ENCODE measurements at places on chromosomes 2 and 18.

DNA sequence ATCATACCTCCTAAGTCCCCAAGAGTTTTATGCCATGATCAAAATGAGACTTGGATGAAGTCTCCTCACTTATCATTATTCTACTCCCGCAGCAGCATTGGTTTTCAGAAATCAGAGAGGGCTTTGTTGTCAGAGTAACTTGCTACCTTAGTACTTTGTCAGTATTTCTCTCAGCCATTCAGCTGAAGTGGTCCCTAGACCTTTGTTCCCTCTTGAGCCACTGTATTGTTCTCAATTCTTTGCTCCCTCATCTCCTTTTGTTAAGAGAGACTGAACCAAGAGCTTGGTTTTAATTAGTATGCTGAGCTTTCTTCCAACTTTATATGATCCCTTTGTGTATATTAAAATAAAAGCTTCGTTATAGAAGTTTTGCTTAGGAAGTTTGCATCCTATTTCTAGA is 133.4 kb downstream of the DOCK10 start:
- peak; percentile 28 for DNase-seq

DNA sequence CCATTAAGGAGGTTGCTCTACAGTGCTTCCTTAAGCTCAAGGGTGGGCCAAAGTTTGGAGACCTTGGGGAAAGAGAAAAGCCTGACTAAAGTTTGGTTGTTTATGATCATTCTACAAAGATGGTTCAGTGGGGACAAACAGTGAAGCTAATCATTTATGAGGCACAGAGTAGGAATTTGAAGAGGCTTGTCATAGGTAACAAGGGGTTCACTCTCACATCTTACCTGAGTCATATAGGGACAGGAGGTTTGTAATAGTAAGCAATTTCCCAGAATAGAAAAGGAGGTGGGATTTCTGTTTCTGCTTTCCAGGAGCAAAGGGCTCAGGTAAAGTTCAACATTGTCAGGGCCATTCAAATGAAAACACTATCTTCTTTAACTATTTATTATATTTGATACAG is 787.9 kb downstream of the CPS1 start:
- DNase-seq, result no peak

DNA sequence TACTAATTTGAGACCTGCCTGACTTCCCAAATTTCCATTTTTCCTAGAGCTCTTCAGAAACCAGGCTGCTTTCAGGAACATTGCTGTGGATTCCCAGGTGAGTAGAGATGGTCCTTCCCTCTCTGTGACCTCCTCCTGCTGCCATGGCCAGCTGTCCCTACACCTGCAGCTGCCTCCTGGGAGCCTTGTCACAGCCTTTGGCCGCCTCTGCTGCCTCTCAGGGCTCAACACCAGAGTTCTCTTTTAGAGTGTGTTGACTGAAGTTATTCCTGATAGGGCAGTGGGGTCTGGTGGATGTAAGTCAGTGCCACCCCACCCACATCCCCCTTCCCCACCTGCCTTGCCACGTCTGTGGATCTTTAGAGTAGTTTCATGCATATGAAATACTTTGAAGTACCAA is 22.9 kb downstream of the SPATS2L start:
- DNase-seq, result no peak

DNA sequence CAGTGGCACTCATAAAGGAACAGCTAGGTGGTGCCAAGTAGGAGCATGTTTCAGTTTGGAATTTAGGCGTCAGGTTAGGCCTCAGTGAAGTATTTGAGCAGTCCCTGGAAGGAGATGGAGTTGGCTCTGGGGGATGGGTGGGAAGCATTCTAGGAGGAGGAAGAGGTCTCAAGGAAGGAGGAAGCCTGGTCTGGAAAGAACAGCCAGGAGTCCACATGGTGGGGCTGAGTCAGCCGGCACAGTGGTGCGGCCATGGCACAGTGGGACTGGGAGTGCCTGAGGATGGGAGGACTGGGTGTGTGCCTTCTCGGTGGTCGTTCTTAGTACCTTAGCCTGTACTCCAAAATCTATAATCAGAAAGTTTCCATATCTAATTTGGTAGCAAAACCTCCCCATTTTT is 373.3 kb downstream of the PTPRM start:
- DNase-seq, result no peak

DNA sequence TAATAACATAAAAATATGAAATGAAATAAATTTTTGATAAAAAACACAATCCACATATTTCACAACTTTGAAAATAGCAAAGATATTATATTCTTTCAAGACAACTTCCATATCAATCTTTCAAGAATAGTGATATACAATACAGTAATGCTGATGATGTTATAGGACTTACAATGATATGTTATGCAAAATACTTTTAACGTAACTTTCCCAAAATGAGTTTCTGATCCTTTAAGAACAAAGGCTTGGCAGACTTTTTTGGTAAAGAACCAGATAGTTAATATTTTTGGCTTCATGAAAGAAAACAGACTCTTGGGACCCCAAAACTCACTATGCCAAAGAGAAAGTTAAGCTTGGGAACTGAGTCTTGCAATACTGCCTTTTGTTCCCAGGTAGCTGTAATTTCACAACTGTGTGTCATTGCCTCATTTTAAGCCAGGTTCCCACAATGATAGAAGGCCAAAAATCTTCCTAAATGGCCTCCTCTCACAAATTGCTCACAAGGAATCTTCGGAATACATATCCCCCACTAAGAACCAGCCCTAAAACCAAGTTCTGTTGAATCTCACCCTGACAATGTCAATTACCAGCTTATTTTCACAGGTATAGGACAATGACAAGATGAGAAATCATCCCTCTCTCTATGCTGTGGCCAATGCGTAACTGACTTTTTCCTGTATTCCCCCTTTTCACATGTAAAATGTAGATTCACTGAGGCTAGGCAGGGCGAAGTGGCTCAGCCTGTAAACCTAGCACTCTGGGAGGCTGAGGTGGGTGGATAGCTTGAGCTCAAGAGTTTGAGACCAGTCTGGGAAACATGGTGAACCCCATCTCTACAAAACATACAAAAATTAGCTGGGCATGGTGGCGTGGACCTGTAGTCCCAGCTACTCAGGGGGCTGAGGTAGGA is 54.8 kb upstream of the STRN start:
- DNase-seq, result no peak

- DNase-seq, result no peak
Measured at GRCh38 chr18:77203071-77203470, 46.6 kb upstream of the GALR1 start.

Measured in spinal cord (tissue), 10 donors.